ENCODE measurements at places on chromosomes 5 and 9. TPM values are rescaled to one million over a fixed set of nuclear protein-coding genes. Genes with fewer than 3 reads are reported as not detected.

DNA sequence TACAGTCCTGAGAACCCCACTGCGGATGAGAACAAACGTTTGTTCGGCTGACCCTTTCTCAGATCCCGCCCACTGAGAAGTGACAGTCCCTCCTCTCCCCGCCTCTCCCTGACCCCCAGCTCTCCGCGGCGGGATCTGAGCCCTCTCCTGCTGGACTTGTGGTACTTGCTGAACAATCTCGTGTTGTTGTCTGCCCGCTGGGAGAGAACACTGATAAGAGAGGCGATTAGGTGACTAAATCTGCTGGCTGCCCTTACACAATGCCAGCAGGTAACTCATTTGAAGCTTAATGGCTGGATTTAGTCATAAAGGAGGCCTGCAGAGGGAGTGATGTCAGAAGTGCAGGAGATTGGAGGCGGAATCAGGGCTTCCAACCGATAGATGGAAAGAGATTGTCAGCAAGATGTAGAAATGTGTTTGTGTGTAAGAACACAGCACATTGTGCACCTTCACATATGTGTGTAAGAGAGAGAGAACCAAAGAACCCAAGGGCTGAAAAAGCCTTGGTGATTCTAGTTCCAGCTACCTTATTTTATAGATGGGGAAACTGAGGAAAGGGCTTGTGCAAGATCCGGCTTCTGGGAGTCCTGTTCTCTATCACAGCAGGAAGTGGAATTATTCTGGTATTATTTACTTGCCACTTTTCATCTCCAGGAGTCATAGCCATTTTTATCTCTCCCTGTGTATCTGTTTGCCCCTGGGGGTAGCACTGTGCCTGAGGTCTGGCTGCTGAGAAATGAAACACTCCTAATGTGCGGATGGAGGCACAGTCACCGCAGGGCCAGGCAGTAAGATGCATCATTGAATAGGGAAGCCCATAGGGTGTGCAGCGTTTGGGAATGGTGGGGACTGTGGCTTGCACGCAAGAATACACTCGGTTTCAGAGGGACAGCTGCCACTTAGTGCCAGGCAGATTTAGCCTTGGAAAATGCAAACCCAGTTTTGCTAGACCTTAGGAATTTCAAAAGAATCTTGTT lies 203.7 kb upstream of the MSX2 start:
- DNase-seq: no peak

ADGRD2 gene
- total RNA-seq: not detected

DNA sequence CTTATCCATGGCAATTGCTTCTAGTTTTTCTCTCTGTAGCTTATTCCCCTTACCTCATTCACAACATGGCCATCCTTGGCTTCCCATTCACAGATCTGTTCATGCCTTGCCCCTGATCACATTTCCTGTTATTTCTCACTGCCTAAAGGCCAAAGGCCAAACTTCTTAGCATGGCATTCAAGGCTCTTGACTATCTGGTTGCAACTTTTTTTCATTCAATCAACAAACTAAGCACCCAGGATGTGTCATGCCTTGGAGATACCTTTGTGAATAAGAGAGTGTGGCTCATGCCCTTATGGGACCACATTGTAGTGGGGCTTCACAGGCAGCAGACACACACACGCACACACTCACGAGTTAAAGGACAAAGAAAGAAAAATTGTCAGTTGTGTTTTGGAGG lies 27.6 kb downstream of the FGF1 start:
- no peak for DNase-seq

AQP7 gene
- 12.1 TPM for total RNA-seq

DNA sequence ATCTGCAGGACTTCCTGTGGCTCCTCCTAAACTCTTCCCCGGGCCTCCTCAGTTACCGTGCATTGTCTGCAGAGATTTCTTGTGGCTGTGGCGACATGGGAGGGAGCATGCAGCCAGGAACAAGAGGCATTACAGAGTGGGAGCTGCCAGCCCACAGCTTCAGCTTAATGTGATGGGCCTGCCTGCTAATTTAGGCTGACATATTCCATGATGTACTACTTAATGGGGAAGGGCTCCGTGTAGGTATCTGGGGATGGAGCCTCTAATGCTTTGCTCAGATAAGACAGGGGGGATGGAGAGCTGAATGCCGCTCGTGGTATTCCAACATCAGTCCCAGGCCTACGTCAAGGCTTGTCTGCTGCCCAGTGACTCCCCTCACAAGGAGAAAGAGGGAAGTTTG lies 137.6 kb upstream of the GPR151 start:
- no peak for DNase-seq

- no peak for DNase-seq
Measured at GRCh38 chr5:150255659-150256409, 33.7 kb downstream of the CAMK2A start.

MEIKIN gene
- not detected for total RNA-seq

DNA sequence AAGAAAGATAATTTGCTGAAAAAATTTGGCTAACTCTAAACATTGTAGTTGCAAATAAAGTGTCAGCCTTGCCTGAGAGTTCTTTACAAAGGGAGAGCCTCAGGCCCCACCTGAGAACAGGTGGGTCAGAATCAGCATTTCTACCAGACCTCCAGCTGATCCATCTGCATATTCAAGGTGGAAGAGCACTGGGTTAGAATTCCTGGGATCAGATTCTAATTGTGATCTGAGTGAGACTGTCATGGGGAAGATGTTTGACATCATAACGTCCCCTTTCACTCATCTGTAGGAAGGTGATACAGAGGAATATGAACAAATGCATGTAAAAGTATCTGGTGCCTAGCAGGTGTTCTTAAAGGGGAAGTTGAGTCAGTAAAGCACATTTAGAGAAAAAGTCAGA lies 54.6 kb downstream of the FBXL7 start:
- DNase-seq: no peak

ANKDD1B gene
- 0.26 TPM for total RNA-seq

PTGS1 gene
- total RNA-seq: 2.8 TPM

- DNase-seq: no peak
Measured at GRCh38 chr5:176183321-176184074, 54.7 kb upstream of the SIMC1 start.

DNA sequence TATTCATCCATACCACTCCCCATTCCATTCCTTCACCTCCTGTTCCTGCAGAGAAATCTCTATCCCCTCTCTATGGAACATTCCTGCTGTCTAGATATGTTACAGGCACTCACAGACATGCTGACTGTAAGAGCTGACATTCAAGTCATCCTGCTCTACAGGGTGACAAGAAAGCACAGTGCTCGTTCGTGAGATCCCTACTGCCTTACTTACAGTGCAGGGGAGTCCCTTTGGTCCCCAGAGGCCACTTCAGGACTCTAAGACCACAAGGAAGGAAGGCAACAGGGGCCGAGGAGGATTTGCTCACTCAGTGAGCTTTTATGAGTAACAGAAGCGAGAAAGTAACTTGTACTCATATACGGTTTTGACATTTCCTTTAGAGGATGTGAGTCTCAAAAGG lies 110.5 kb downstream of the GAS1 start:
- DNase-seq: no peak

DNA sequence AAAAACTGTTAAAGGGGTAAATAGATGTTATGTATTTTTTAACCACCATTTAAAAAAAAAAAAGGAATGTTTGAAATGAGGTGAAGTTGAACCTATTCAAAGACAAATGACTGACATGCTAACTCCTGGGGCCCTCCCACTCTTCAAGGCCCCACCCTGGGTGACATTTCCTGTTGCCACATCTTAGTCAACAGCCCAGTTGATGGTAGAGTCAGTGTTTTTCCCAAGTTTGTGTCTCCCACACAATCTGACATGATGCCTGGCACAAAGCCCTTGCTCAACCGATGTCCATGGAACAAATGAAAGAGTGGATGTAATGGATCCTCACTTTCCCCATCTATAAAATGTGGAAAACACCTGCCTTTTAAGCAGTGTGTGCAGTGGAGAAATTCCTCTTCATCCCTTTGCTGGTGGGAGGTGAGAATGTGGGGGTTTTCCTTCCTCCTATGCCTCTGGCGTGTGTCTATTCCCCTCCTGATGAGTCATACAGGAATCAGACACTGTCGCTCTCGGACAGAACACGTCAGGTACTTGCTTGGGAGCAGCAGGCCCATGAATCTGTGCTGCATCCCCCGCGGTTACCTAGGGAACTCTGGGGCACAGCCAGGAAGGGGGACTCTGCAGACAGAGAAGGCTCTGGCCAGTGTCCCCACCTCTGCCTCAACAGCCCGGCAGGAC lies 13.7 kb upstream of the ADRA1B start:
- no peak for DNase-seq

IFNA2 gene
- total RNA-seq: not detected

ANKRD34B gene
- total RNA-seq: not detected

- no peak for DNase-seq
Measured at GRCh38 chr5:160434022-160434531, 12.4 kb downstream of the PTTG1 start.

All from right lobe of liver (tissue), 6 donors.